ENCODE measurements at places on chromosomes 1 and 21. TPM values are rescaled to one million over a fixed set of nuclear protein-coding genes. Genes with fewer than 3 reads are reported as not detected.

DNA sequence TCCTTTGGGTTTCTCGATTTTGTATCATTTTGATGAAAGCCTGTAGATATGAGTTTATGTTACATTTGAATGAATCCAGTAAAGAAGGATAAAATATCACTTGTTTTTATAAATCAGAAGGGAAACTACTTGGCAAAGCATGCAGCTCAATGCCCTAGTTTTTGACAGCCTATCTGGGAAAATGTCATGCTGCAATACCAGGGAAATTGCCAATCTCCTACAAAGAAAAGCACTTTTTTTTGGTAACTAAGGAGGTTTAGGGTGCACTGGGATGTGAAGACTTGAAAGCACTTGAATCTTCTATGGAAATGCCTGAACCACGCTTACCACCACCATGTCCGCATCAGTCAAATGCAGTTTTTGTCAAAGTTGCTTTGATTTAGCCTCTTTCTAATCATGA, 446.9 kb upstream of the LRRC7 start:
- no peak for DNase-seq

Gene SPRR1A
- not detected for total RNA-seq

- DNase-seq, result no peak
Observed at GRCh38 chr1:194512957-194513356, 1326.5 kb upstream of the B3GALT2 start.

Gene ZNF683
- total RNA-seq, result not detected
